ENCODE measurements at places on chromosomes 6 and 20.

DNA sequence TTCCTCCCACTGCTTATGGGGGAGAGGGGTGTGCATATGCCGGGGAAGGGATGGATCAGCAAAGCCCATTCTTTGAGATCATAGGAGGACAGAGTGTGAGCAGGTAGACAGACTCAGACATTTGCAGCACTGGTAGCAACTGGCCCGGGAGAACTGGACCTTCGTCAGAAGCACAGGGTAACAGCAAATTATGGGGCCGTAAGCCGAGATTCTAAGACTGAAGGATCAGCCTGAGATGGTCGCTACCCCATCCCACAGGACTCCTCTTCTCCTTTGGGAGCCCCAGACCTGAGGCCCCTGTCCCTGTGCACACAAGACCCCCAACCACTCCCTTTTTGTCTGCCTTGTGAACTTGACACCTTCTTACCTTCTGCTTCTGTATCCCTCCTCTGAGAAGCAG is 106.5 kb downstream of the TOX2 start:
- no peak for DNase-seq

DNA sequence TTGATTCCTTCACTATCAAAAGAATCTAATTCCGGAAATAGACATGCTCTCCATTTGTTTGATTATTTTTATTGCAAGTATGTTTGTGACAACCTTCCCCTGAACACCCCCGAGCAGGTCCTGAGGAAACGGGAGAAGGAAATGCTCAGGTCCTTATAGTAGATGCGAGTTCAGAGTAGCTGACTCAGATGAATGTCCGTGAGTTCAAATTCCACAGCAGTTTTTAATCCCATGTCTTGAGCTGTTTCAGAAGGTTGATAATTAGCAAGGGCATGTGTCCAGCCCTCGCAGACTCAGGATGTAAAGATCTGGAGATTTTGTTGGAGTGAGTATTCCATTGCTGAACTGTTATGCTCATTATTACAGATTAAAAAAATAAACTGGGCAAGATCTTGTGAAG is 169.3 kb downstream of the BCAS1 start:
- peak; percentile 64 for DNase-seq

DNA sequence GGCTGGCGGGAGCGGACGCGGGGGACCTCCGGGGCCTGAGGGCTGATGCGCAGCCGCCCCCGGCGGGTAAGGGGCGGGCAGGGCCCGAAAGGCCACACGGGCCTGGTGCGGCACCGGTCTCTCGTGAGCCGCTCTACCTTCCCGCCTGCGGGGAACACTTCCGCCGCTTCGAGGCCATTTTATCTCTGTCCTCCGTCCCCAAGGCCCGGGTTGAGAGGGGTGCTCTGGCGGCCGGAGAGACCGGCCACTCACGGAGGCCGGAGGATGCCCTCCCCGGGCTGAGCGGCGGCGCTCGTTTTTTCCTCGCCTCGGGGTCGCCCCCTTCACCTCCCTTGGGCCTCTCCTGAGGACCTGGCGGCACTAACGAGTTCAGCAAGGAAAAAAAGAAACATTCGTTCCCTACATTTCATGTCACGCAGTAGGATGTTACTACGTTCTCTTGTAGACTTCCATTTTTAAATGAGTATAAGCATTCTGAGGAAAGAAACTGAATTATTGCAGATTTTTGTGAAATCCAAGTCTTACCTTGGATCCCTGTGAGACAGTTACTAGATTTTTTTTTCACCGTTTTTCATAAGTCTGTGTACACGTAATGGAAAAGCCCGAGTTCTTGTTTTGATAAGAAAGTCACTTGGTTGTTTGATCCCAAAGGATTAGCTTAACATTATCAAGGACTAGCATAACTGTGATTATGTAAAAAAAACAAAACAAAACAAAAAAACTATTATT is 575 bp downstream of the WTAP start:
- no peak for DNase-seq

GRCh38 chr20:15889514-15890256 is 683.6 kb downstream of the KIF16B start:
- DNase-seq, result no peak

DNA sequence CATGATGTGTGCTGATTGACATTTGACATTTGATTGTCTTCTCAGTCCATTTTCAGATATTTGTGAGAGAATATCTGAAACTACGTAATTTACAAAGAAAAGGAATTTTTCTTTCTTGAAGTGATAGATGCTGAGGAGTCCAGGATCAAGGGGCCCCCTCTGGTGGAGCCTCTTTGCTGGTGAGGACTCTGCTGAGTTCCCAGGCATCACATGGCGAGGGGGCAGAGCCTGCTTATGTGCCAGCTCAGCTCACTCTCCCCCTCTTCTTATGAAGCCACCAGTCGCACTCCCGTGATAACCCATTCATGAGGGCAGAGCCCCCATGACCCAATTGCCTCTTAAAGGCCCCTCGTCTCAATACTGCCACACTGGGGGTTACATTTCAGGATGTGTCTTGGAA is 91.3 kb downstream of the RPP40 start:
- DNase-seq, result no peak

DNA sequence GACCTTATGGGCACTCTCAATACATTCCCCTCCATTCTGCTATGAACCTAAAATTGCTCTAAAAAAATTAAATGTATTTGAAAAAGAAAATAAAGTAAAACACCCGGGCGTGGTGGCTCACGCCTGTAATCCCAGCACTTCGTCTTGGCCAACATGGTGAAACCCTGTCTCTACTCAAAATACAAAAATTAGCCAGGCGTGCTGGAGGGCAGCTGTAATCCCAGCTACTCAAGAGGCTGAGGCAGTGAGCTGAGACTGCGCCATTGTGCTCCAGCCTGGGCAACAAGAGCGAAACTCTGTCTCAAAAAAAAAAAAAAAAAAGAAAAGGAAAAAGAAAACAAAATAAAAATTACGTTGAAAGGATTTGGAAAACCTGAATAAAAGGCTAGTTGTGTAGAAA is 60.5 kb downstream of the CD164 start:
- no peak for DNase-seq

DNA sequence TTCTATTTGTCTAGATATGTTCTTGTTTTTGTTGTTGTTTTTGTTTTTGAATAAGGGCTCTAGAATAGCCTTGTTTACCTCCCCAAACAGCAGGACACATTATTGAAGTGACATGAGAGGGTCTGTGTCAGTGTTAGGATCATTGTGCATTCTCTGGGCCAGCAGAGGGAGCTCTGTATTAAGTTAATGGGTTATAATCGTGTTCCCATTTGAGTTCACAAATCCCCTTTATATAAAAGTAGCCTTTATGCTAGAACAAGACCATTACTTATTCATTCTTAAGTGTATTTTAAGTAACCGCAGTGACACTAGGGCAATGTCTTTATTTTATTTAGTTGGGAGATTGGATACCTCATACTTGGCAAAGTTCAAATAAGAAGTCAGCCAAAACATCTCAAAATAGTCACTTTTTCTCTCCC is 44.8 kb downstream of the STK4 start:
- peak; percentile 68 for DNase-seq

- peak; percentile 65 for DNase-seq
These were observed 5.8 kb upstream of the BFSP1 start for GRCh38 chr20:17536944-17537444.

DNA sequence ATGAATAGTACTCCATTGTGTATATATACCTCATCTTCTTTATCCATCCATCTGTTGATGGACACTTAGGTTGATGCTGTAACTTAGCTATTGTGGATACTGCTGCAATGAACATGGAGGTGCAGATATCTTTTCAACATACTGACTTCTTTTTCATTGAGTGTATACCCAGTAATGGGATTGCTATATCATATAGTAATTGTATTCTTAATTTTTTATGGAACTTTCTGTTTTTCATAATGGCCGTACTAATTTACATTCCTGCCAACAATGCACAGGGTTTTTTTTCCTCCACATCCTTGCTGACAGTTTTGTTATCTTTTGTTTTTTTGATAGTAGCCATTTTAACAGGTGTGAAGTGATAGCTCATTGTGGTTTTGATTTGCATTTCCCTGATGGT is 5.2 kb downstream of the CCN2 start:
- DNase-seq, result no peak

DNA sequence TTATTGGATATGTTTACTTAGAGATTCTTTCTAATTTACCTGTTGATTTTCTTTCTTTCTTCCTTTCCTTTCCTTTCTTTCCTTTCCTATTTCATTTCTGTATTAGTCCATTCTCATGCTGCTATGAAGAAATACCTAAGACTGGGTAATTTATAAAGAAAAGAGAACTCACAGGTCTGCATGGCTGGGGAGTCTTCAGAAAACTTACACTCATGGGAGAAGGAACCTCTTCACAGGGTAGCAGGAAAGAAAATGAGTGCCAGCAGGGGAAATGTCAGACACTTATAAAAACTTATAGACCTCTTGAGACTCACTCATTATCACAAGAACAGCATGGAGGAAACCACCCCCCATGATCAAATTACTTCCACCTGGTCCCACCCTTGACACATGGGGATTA is 40.8 kb downstream of the HDAC2 start:
- DNase-seq, result no peak

GRCh38 chr20:17725094-17725835 is 25.5 kb downstream of the BANF2 start:
- DNase-seq, result no peak

GRCh38 chr6:19906171-19906570 is 69.0 kb downstream of the ID4 start:
- DNase-seq, result no peak

DNA sequence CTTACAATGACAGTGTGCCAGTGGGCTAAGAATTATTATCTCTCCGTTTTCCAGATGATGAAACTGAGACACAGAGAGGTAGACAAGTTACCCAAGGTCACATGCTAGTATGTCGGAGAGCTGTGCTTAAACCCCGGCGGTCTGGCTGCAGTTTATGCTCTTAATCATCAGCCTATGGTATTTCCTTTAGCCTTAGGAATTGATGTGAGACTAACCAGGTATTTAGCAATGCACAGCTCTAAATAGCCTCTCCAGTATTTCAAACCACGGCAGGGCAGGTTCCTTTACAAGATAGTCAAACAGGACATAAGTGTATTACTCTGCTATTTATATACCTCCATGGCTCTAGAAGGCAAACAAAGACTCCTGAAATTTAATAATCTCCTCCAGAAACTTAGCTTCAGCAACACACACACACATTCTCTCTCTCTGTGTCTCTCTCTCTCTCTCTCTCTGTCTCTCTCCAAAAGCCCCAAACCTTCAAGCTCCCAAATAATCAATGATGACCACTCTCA is 142.0 kb upstream of the ZNF217 start:
- peak; percentile 85 for DNase-seq

DNA sequence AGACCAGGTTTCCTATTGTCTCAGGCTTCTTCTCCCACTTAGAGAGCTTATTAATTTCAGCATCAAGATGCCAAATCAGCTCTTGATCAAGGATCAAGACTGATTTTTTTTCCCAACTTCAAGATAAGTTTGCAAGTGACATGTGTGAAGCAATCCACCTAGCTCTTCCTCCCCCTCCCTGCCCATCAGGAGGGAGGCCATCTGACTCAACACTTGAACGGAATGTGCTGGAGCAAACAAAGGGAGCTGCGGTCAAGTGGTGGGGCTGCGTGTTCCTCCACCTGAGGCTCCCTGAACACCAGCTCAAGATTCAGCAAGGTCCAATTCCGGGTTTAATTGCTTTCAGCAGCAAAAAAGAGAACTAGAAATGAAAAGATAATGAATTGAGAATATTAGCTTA is 38.7 kb downstream of the TTI1 start:
- DNase-seq, result peak; percentile 42

GRCh38 chr6:73528897-73529296 is 8.1 kb upstream of the EEF1A1 start:
- DNase-seq, result no peak

GRCh38 chr6:28541996-28542395 is 16.3 kb downstream of the GPX5 start:
- no peak for DNase-seq

GRCh38 chr6:11318835-11319813 is 86.7 kb upstream of the NEDD9 start:
- no peak for DNase-seq

GRCh38 chr20:59984541-59984940 is 26.3 kb downstream of the CDH26 start:
- no peak for DNase-seq

DNA sequence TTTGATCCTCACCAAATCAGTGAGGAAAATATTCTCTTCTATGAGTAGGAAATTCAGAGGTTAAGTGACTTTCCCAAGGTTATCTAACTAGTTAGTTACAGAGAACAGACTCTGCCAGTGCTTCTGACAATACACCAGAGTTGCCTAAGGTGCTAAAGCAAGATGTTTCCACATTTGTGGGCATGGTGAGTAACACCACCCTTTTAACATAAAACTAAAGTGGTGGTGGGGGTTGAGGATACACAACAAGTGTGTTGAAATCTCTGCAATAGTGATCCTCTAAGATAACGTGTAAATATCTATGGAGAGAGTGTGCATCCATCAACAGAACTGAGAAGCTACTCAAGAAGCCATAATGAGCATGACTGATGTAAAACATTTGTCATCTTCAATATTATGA is 11.7 kb downstream of the VNN2 start:
- no peak for DNase-seq

- no peak for DNase-seq
These were observed 96.6 kb upstream of the B3GAT2 start for GRCh38 chr6:71053475-71053874.

DNA sequence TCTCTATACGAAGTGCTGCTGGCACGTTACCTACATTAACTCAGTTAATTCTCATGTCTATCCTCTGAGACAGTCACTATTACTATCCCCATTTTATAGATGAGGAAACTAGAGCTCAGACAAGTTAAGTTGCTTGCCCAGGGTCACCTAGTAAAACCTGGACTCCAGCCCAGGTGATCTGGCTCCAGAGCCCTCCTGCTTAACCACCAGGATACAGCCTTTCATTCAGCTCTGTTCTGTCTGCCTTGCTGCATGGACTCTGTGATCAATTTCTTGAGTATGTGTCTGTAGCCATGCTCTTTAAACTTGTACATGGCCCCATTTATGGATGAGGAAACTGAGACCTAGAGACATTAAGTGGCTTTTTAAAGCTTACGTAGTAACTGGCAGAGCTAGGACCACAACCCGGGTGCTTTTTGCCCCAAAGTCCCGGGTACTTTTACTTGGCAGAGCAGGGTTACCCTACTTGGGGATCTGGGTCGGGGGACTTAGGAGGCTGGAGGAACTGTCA is 4.7 kb downstream of the CDKN1A start:
- DNase-seq, result no peak

DNA sequence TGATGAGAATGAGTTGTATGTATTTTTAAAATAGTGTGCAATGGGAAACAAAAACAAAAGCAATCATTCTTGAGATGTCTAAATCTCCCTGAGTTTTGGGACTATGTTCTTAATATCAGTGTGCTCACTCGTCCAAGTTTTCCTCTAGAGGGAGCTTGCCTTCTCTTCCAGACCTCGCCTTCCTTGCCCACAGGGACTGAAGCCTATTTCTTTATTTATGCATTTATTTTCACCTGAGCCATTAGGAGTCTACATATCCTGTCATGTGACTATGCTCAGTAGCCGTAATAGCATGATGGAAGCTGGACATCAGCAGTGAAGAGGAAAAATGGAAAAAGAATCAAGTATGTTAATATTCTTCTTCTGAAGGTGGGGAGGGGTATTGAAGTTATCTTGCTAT is 131.2 kb downstream of the SH3BGRL2 start:
- no peak for DNase-seq

GRCh38 chr6:9224539-9224938 is 789.2 kb upstream of the SLC35B3 start:
- no peak for DNase-seq
